SK-N-SH (cell line): ENCODE measurements at places on chromosomes 4 and X. TPM values are rescaled to one million over a fixed set of nuclear protein-coding genes. Genes with fewer than 3 reads are reported as not detected.

DNA sequence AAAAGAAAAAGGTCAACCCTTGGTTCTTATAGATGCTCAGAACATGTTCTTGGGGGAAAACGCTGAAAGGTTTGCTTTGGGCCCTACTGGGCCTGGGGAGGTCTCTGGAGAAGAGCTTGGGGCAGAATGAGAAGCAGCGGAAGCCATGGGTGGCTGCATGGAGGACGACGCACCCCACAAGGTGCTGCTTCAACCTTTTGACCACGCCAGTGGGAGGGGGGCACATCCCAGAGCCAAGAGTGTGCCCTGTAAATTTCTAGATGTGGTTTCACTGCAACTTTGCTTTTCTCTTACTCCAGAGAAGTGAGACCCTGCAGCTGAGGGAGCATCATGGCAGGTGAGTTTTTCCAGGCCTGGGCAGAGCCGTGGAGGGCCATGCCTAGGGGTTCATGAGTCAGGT, 3.2 kb downstream of the PRRG3 start:
- DNase-seq: no peak

DNA sequence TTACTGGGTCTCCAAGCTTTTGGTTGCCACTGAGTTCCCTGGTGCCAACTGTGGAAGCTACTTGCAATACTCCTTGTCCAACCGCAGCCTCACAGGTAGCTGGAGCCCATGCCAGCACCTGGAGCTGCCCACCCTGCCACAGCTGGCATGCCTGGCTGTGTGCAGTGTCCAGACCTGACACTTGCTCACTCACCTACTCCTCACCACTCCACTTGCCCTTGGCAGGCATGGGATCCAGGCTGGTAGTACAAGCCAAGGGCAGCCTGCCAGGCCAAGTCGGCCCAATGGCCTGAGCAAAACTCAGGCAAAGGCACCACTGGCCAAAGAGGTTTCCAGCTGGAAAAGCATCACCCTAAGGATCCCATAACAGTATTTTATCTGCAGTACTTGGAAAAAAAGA, 246.3 kb downstream of the PDGFC start:
- DNase-seq: no peak

DNA sequence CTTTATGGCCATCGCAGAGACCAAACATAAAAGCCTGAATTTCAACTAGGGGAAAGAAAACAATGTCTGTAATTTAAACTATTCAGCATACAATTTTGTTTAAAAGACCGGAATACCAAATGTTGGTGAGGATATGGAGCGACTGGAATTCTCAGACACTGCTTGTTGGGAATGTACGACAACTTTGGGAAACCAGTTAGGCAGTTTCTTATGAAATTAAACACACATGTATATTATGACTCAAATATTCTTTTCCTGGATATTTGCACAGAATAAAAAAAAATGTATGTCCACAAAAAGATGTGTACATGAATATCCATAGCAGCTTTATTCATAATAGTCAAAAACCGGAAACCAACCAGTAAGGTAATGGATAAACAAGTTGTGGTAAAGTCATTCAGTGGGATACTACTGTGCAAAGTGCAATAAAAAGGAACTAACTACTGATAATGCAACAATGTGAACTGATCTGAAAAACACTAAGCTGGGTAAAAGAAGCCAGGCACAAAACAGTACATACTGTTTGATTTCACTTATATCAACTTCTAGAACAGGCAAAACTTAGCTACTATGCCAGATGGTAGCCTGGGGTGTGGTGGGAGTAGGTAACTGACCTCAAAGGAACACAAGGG, 152.7 kb upstream of the FTHL17 start:
- DNase-seq: no peak

The POU4F2 gene
- polyA plus RNA-seq: not detected in 2 replicates

DNA sequence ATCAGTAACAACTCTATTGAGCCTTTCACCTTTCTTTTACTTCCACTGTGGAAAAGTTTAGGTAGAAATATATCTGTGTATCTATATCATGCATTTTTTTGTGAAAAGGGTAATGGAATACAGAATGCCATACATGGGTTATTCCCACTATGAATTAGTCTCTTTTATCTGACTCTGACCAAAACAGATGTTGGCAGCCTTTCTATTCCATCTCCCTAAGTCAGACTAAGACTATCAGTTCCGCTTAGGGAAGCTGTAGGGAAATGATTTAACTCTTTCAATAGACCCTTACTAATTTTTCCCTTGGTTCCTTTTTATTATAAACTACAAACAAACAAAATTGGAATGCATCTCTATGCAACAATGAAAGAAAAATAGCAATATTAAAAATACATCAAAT, 92.3 kb upstream of the LEF1 start:
- peak; percentile 3 for DNase-seq

The SASH3 gene
- polyA plus RNA-seq: not detected in 2 replicates

The ZBED1 gene
- 16.6 and 16.7 TPM in 2 replicates for polyA plus RNA-seq

- no peak for DNase-seq
These were observed 332.7 kb downstream of the MID1IP1 start for GRCh38 chrX:39133971-39134370.

DNA sequence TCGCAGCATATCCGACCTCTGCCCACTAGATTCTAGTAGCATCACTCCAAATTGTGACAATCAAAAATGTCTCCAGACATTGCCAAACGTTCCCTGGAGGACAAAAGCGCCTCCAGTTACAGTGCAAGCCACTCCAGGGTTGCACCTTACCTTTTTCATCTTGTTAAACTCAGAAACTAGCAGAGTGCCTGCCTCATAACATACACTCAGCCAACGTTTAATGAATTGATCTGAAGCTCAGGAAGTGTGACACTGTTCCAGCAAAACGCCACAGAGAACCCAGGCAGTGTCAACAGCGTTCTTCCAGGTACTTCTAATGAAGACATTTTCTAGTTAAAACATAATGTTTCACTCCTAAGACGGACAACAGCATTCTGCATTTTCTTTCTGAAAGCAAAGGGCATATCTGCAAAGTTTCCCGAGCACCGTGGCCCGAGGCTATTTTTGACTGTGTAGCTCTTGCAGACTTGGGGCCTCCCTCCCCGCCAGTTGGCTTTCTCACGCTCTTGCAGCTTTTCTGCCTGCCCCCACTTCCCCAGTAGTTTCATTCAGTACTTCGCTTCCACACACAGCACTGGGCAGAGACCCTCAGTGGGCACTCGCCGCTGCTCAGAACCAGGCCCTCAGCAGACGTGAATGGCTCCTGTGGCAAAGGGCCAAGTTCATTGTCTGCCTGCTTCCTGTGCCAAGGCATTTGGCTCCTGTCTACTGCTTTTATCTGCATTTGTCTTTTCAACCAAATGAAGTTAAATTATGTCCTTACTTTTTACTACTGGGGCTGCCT, 133.4 kb upstream of the TTC29 start:
- peak; percentile 58 for DNase-seq

The TECRL gene
- not detected in 2 replicates for polyA plus RNA-seq

- peak; percentile 55 for DNase-seq
These were observed 34.5 kb upstream of the CYBB start for GRCh38 chrX:37745354-37745753.

DNA sequence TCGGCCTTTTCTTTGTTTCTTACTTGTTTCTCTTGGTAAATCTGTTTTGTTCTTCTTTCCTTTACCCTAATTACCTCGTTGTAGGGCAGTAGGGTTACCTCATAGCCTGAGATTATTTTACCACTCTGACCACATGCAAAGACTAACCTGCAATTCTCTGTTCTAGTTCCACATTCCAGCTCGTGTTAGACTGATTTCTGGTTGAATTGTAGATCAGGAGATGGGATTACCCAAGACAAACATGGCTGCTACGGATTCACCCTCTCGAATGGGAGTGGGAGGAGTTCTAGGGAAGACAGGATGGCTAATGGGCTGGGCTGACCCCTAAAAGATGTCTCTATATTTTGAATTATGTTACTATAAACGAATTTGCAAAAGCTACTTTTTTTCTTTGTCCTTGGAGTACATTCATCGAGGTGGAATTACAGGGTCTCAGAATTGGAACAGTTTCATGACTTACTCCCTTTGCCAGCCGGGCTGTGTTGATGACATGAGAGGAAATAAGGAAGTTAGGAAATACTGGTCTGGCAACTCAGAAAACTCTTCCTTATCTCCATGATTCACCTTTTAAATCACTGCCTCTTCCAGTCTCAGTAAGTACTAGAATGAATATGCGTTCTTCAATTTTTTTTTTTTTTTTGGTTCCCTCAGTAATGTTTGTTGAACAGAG, 36.7 kb upstream of the FBXW7 start:
- DNase-seq: no peak

GRCh38 chr4:113433536-113434246, 327.8 kb downstream of the CAMK2D start:
- DNase-seq: no peak

GRCh38 chr4:173218411-173219125, 50.0 kb downstream of the GALNT7 start:
- no peak for DNase-seq

The F11 gene
- polyA plus RNA-seq: not detected in 2 replicates
